NCI-H1436 treated with DMSO at 0.1 percent for 48 hours (cell line): ENCODE measurements at places on chromosomes 1 and 21.

GRCh38 chr1:223219846-223220610, 77.0 kb upstream of the TLR5 start:
- no peak for DNase-seq

- no peak for DNase-seq
These were observed 102.5 kb upstream of the CASZ1 start for GRCh38 chr1:10898921-10899320.

GRCh38 chr1:17190010-17190995, 14.6 kb upstream of the PADI1 start:
- DNase-seq, result no peak

- DNase-seq, result no peak
These were observed 305.7 kb upstream of the SNX7 start for GRCh38 chr1:98355656-98356383.

DNA sequence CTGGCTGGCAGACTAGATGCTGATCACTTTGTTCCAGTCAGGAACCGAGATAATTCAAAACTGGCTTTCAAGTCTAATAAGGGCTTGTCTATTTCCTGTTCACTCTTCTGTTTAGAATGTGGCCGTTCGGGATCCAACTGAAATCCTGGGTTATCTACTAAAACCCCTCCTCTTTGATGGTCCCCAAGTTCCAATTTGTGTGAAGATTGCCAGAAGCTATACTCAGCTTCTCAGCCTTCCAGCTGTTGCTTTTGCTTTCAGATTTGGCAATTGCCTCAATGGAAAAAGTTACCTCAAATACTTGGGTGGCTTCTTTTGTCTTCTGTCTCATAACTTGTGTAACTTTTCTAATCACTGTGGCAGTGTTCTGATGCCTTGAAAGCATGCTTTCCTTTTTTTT, 43.7 kb downstream of the BTBD8 start:
- DNase-seq, result no peak

DNA sequence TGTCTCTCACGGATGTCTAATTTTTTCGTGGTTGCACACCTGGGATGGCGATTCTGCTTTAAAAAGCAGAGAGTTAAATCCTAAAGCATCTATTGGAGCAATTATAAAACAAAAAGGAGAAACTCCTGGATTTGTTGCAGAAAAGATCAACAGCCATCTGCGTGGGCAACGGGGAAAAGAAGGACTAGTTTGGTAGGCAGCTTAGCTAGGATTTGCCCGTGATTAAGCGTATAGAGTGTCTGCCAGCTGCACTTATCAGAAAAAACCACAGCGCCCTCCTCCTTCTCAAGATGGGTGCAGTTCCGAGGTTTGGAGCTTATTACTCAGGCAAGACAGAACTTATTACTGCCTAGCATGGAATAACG, 526 bp upstream of the SLC25A24 start:
- DNase-seq, result no peak

GRCh38 chr1:31926252-31926651, 11.9 kb downstream of the PTP4A2 start:
- no peak for DNase-seq

DNA sequence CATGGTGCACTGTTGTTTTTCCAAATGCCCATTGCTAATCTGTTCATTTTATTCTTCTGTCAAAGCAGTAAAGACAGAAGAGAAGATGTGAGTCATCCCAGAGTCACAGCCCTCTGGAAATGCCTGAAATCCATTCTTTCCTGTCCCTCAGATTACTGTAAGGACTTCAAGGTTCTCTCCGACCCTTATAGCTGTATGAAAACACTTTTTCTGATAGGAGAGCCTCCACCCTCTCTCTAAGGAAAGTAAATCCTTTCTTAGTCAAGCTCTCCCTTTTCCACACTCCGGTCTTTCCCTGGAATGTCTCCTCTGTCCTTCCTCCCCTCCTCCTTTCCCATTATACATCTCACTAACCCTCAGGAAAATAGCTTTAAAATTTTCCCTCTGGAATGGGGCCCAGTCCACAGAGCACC, 3.5 kb upstream of the PRDX6 start:
- no peak for DNase-seq

DNA sequence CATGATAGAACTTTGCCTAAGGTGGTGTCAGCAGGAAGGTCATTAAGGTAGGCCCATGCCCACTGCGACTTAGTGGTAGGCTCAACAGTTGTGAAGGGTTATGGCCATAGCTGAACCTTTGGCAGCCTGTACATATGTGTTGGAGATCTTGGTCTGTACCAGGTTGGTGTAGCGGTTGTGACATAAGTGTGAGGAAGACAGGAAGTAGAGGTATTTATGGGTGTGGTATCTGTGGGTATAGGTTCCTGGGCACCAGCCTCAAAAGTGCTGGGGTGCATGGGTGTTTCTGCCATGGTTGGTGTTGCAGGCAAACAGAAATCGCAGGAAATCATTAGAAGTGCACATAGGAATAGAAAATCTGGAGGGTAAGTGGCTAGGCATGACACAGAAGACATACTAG, 18.6 kb upstream of the LRIF1 start:
- DNase-seq, result no peak

GRCh38 chr1:202577381-202577780, 132.9 kb downstream of the SYT2 start:
- DNase-seq, result no peak
